Activated CD8-positive, alpha-beta memory T cell treated with anti-CD3 and anti-CD28 coated beads for 24 hours (primary cell): ENCODE measurements at places on chromosomes 5 and 9.

DNA sequence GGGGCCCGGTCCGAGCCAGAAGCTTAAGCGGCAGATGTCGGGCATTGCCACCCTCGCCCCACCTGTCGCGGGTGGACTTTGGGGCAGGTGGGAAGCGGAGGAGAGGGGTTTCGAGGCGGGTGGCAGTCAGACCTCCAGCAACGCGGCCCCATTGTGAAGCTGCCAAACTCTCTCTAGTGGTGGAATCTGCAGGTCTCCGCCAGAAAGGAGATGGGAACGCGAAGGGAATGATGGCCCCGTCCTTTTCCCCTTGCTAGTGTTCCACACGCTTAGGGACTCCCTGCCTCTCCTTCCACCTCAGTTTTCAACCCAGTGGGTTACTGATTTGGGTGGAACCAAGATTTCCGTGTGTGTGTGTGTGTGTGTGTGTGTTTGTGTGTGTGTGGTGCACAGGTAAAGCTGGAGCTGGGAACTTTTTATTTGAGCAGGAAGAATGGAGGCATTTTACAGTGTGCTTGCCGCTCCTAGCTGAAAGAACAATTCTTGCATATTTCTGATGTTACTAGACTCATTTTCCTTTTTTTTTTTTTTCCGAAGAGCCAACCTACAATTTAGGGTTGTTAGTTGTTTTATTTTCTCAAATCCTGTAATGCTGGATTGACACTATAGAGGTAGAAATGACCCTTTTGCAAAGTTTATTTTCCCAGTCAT, 1.3 kb downstream of the MACIR start:
- DNase-seq: no peak

- DNase-seq: peak; percentile 74
Measured at GRCh38 chr9:114388764-114389375, 1.1 kb upstream of the AKNA start.

- DNase-seq: no peak
Measured at GRCh38 chr5:110258460-110259216, 467.8 kb downstream of the TMEM232 start.

- DNase-seq: no peak
Measured at GRCh38 chr5:113091622-113092021, 115.0 kb downstream of the DCP2 start.

DNA sequence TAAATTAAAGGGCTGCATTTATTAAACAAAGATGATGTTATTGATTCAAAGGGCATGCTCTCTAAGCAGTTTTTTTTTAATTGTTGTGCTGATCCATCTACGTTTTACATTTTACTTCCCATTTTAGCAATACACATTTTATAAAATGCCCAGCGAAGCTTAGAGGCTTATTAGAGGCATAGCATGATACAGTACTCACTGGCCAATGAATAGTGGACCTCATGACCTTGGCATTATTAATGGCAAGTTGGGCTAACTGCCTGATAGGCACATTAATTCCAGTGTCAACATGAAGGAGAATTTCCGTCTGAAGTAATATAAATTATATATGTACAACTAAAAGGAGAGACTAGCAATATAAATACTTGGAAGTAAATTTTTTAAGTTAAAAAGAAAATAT, 837.2 kb downstream of the EFNA5 start:
- DNase-seq: no peak

DNA sequence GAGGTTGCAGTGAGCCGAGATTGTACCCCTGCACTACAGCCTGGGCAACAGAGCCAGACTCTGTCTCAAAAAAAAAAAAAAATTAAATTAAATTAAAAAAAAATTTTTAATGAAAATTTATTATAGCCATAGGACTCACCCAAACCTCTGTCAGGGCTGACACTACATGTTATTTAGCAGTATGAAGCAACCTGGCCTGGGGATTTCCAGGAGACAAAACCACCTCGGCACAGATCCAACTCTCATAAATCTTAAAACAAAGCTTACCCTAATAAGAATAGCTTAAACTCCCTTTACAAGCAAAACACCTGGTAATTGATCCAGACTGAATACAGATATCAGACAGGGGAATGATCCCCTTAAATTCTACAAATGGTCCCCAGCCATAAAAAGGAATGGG, 38.4 kb downstream of the PPP1R2B start:
- no peak for DNase-seq

DNA sequence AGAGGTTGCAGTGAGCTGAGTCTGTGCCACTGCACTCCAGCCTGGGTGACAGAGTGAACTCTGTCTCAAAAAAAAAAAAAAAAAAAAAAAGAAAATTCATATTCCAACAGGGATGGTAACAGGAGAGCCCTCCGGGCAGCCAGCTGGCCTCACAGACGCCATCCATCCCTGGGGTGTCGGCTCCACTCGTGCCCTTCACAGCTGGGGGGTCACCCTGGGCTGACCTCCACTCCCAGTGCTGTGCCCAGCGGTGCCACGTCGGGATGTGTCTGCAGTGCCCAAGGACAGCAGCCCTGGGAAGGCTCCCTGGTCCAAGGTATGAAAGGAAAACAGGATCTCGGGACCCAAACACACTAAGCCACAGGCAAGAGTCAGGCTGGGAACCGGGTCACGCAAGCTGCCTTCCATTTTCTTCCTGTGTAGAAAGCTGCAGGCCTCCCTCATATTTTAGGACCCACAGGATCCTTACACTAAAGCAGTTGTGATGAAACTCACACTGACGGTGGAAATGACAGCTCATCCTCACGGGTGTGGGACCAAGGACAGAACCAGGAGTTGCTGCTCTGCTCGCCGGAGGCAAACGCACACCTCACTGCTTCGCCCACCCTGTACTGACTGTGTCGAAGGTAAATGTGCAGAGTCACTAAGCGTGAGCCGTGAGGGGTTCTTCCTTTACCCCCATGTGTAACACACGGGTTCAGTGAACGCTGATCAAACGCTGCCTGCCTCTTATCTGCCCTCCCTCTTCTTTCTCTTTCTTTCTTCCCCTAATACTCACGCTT, 5.3 kb downstream of the SLC12A7 start:
- DNase-seq: peak; percentile 78

DNA sequence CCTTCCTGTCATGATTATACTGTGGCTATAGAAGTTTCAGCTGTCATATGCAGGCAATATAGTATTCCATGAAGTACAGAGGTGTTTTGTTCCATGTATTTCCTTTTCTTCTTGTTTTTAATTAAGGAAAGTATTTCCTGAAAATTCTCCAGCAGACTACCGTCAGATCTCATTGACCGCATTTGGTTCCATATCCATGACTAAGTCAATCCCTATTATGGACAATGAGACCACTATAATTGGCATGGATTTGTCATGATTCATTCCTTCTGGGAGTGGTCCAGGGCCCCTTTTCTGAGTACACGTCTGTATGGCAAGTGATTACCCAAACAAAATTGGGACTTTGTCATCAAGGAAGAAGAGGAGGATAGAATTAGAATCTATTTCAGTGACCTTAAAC, 283.2 kb upstream of the CLINT1 start:
- no peak for DNase-seq

GRCh38 chr5:14112998-14113652, 30.0 kb upstream of the TRIO start:
- DNase-seq: no peak

DNA sequence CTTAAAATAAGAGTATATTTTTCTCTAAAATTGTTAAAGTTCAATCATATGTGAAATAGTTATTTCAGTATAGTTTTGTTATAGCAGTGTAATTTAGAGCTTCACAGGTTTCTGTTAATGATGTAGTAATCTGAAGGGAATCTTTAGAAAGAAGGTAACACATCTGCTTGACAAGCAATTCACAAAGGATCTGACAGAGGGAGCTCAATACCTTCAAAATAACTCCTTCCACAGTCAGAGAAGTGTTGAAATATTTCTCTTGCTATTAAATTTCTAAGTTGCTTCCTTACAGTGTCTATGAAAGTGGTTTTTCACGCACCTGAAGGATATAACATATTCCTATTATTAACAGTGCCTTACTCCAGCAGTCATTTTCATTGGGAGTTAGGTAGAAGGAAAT, 44.9 kb downstream of the SLC25A51 start:
- DNase-seq: no peak

GRCh38 chr5:112682621-112683061, 55.0 kb upstream of the APC start:
- no peak for DNase-seq

DNA sequence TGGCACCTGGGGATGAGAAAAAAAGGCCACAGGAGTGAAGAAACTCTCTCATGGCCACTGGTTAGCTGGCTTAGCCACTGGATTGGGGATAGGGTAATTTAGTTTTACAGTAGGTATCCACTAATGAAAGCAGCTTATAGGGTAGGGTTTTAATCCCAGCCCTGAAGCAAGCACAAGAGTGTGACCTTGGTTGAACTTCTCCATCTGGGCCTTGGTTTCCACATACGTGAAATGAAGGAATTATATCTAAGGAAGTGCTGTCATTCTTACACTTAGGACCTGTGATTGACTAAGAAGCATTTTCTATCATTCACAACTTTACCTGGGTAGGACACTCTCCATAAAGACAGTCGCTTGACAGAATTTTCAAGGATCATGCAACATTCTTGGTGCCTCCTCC, 49.6 kb downstream of the FAT2 start:
- no peak for DNase-seq

- no peak for DNase-seq
Measured at GRCh38 chr5:176384991-176385390, 3.4 kb downstream of the NOP16 start.

DNA sequence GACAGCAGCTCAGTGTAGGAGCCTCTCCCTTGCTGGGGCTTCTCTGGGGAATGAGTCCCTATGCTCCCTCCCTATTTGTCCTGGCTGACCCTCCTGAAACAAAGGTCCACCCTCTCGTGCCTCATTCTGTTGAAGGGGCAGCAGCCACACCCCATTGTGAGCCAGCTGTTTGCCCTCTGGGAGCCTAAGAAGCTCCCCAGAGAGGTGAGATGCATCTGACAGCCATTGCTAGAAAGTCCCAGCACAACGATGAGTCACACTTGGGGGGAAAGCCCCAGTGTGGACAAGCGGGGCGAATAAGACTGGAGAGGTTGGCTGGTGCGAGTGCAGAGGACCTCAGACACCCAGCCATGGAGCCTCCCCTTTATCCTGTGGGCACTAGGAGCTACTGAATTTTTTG, 101.4 kb downstream of the PPARGC1B start:
- DNase-seq: peak; percentile 73

DNA sequence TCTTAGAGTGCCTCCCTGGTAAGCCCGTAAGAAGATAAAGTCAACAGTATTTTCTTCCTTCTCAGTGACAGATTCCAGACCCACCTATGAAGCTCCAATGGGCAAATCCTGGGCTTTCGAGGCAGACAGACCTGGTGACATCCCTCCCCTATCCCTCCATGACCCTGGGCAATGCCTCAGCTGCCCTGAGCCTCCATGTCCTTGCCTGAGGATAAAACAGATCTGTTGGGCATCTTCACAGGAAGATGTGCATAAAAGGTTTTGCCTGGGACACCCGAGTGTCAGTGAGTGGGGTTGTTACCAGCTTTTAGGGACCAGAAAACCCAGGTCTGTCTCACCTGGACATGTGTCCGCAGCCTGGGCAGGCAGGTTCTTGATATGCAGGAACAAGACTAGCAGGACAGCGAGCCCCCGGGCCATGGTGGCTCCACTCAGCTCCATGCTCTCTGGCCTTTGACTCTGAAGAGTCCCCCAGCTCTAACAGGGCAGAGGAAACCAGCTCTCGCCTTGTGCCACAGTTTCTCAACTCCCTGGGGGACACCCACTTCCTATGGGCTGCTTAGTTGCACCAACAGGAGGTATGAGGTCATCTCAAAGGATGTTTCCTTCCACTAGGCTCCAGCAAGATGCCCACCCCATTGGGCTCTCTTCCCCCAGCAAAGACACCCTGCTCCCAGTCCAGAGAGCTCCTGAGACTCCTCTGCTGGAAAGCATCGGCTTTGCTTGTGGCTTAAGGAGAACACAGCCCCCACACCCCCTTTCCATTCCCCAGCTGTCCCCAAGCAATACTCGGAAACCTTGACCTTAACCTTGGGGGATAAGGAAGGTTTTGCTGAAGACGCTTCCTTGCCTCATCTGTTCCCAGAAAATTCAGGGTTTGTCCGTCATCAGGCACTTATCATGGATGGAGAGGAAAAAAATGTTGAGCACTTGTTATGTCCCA, at the start of gene FCN1:
Gene FCN1, minus strand, starts transcription at position 482 of the 943 bp plus-strand sequence. Its CDS starts 41 bp downstream, at position 441.
- no peak for DNase-seq

GRCh38 chr5:60585618-60586017, 114.3 kb downstream of the DEPDC1B start:
- DNase-seq: no peak

DNA sequence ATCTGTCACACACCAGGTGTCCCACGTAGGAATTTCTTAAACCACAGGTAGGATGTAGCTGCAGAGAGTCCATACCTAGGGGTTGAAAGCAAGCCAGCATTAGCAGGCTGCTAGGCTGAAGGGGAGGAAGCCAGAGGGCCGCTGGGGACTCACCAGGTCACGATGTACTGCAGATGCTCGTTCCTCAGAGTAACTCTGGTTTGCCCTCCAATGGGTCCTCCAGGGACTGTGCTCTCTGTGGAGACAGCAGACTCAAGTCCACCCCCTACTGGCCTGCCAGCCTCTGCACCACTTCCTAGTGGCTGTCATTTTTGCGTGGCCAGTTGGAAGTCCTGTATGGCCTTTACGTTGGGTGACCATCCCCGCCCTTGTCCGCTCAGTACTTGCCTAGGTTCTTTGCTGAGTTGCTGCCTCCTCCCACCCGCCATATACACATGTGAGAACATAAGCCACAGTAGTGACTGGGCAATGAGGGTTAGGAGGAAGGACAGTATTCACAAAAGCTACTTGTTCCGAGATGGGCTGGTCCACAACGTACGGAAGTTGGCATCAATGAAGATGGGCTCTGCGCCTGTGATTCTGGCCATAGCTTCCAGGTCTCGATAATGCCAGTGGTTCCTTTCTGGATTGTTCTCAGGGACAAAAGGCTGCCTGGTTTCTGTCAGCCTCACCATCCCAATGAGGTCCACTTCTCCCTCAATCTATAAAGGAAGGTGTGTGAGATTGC, 4.1 kb downstream of the RPL7A start:
- DNase-seq: peak; percentile 82

DNA sequence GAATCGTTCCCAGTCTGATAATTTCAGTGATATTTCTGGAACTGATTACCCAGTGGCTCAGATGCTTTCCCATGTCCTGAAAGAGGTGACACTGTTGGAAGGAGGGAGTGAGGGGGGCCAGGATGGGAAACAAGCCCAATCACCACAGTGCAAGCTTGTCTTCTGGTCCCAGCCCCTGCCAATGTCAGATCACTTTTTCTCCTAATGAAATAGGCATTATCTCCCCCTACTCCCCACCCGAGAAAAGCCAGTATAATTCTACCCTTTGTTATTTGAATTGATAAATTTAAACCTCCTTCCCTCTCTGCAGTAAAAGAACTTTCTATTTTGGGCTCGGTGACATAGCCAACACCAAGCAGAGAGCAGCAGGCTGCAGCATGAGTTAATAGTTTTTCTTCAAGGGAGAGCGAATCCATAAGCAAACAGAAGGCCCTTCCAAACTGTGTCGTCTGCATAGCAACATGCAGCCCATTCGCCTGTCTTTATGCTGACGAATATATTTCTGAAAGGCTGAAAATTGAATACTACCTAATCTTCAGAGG, 14.6 kb upstream of the PPP2CA start:
- DNase-seq: no peak
